ENCODE measurements at places on chromosomes 2 and 18.

DNA sequence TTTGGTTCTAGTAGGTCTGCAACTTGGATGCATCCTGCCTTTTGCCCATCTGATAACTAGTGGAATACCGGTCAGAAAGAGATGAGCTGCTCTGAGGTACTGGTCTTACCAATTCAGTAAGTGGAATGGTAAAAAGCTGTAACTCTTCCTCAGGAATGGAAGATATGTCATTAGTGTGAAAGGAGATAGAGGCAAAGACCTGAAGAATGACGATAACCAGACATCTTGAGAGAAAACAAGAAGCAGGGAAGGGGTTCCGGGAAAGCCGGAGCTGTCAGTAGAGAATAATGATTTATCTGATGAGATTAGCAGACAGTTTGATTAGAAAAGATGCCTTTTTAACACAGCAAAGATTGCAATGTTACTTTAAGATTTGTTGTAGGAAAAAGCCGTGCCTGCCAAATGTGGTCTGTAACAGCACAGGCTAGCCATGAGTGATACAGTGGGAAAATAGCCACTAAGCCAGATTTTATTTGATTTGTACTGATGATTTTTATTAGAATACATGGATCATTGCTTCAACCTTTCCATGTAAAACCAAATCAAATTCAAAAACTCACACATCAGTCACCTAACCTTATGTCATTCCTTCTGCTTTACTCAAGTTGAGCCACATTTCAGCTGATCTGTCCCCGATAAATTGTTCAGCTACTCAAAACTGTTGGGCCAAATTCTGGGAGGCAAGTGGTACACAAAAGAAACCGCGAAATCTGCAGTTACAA is 110.0 kb downstream of the TCF4 start:
- no peak for DNase-seq
- H3K27ac ChIP-seq = no peak overlapping the region

- H3K27ac ChIP-seq = no peak overlapping the region
- no peak for DNase-seq
- peaks cover 29% of the 10 kb centered on the region for H3K36me3 ChIP-seq
- H3K4me3 ChIP-seq = no peak overlapping the region
These were observed 31.7 kb upstream of the TTC32 start for GRCh38 chr2:19933351-19933981.

- H3K4me3 ChIP-seq = no peak overlapping the region
- no peaks in the 10 kb centered on the region for H3K4me1 ChIP-seq
- no peak overlapping the region for H3K27ac ChIP-seq
- DNase-seq = no peak
These were observed 829.3 kb downstream of the DCC start for GRCh38 chr18:53169346-53169745.

DNA sequence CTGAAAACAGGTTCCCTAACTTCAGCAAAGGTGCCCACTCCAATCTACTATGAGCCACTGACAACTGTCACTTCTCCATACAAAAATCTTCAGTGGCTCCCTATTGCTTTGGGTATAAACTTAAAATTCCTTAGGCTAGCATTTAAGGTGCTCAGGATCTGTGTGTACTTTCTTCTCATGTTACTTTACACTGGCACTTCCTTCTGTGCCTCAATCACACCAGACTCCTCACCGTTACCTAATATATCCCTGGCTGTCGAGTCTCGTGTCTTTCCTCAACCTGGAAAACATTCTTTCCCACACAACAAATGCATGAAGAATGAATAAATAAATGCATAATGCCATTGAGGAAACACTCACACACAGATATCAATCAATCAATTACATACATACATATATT is 101.1 kb downstream of the TCF4 start:
- H3K27ac ChIP-seq = no peak overlapping the region
- H3K27me3 ChIP-seq = no peaks in the 10 kb centered on the region
- no peak for DNase-seq

DNA sequence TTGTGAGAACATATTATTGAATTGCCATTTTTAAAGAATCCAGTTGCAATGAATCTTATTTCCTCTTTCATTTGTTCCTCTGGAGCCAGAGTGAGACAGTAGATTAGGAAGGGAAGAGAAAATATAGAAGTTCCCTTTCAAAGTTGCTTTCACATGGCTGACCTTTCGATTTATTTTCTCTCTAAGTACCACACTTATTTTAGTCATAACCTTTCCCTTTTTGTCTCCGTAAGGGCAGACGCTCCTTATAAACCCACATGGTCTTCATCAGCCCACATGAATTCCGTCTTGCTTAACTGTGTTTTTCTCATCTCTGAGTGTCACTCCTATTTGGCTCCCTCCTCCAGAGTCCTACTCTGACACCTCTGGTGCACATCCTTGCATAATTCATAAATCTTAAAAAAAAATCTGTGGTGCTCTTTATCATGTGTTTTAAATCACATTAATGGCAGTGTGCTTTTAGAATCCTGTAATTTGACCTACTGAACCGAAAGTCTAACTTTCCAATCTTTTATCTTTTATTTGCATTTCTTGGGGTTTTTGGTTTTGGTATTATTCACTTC is 38.5 kb upstream of the ZNF396 start:
- DNase-seq = no peak
- H3K4me1 ChIP-seq = no peaks in the 10 kb centered on the region
- H3K36me3 ChIP-seq = no peaks in the 10 kb centered on the region
- no peak overlapping the region for H3K4me3 ChIP-seq
- no peak overlapping the region for H3K27ac ChIP-seq
- no peaks in the 10 kb centered on the region for H3K27me3 ChIP-seq

DNA sequence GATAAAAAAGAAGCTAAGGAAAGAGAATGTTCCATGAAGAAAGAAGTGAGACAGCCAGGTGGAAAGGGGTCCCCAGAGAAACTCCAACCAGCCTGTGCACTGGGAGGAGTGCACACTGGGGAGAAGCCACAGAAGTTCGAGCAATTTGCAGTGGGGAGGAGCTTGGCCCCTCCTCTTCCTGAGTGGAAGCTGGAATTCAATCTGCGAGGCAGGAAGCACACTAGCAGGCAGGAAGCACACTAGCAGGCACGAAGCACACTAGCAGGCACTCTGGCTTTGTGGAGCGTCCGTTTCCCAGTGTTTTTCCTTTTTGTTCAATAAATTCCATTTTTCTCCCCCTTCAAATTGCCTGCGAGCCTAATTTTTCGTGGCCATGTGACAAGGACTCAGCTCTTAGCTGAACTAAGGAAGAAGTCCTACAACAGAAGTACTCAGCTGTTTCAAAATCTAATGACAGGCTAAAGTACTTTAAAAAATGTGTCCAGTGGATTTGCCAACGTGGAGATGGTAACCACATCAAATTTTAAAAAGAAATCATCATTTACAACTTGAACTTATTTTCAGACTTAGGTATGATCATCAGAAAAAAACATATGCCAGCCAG is 21.4 kb upstream of the SPIRE1 start:
- H3K4me1 ChIP-seq = peaks cover 4% of the 10 kb centered on the region
- no peak for DNase-seq
- no peak overlapping the region for H3K27ac ChIP-seq
- H3K27me3 ChIP-seq = no peaks in the 10 kb centered on the region

GRCh38 chr2:160157861-160158829 is 41.9 kb downstream of the ITGB6 start:
- H3K27ac ChIP-seq = no peak overlapping the region
- no peak for DNase-seq
- no peak overlapping the region for H3K4me3 ChIP-seq
- H3K27me3 ChIP-seq = no peaks in the 10 kb centered on the region

- H3K36me3 ChIP-seq = no peaks in the 10 kb centered on the region
- H3K27ac ChIP-seq = no peak overlapping the region
- H3K4me3 ChIP-seq = no peak overlapping the region
- H3K4me1 ChIP-seq = no peaks in the 10 kb centered on the region
- no peaks in the 10 kb centered on the region for H3K27me3 ChIP-seq
These were observed 162.4 kb downstream of the LRP1B start for GRCh38 chr2:141968433-141968832.

DNA sequence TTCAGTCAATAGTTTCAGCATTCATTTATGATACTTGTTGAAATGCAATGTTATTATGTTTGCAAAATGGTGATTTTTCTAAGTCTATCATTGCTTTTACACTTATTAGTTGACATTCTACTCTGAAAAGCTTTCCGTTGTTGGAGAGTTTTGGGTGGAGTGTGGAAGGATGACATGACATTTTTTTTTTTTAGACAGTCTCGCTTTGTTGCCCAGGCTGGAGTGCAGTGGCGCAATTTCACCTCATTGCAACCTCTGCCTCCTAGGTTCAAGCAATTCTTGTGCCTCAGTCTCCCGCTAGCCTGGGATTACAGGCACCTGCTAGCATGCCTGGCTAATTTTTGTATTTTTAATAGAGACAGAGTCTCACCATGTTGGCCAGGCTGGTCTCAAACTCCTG is 29.8 kb downstream of the PIKFYVE start:
- H3K27ac ChIP-seq = no peak overlapping the region
- H3K4me3 ChIP-seq = no peak overlapping the region
- peaks cover 12% of the 10 kb centered on the region for H3K36me3 ChIP-seq
- no peaks in the 10 kb centered on the region for H3K27me3 ChIP-seq
- DNase-seq = no peak

GRCh38 chr2:14745288-14746076 is 113.0 kb downstream of the LRATD1 start:
- no peaks in the 10 kb centered on the region for H3K4me1 ChIP-seq
- DNase-seq = no peak
- H3K36me3 ChIP-seq = no peaks in the 10 kb centered on the region
- H3K27ac ChIP-seq = no peak overlapping the region
- H3K27me3 ChIP-seq = no peaks in the 10 kb centered on the region

DNA sequence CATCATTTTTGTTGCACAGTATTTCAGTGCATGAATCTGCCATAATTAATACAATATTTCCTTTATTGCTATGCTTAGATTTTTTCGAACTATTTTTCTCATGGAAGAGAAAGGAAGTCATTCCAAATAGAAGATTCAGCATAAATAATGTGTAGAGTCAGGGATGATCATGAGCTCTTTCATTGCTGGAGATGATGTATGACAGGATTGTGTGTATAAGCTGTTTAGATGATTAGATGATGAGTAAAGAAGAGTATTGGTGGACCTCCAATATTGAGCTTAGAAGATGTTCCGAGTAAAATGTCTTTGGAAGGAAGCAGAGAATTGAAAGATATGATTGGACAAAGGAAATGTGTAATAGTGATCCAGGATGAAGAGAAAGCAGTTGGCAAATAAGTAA is 364.5 kb downstream of the PARD3B start:
- no peaks in the 10 kb centered on the region for H3K36me3 ChIP-seq
- no peaks in the 10 kb centered on the region for H3K27me3 ChIP-seq

GRCh38 chr2:31038385-31038784 is 99.9 kb downstream of the GALNT14 start:
- no peak overlapping the region for H3K4me3 ChIP-seq
- DNase-seq = no peak
- no peaks in the 10 kb centered on the region for H3K36me3 ChIP-seq
- H3K4me1 ChIP-seq = no peaks in the 10 kb centered on the region

DNA sequence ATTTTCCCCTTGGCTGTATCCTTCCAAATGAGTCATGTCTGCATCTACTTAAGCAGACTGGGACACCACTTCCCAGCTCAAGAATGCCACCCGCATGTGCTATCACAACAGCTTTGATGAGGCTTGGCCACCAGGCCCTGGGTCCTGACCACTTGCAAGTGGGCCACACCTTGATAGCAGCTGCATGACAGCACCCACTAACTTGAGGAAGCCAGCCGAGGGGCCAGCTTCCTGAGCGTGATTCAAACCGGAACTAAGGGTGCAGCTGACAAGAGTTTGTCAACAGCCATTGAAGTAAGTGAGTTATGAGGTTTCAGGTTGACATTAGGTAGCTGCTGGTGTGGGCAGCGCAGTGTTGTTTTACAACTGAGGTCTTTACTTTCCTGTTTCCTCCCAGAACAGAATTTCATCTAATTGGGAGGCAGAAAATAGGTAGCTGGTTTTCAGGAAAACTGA is 54.4 kb downstream of the EPHA4 start:
- H3K4me1 ChIP-seq = peaks cover 51% of the 10 kb centered on the region
- H3K27ac ChIP-seq = peak overlapping the region; percentile 91
- H3K4me3 ChIP-seq = peak overlapping the region; percentile 20
- H3K36me3 ChIP-seq = no peaks in the 10 kb centered on the region
- no peaks in the 10 kb centered on the region for H3K27me3 ChIP-seq

GRCh38 chr2:42567806-42568400 is 529 bp upstream of the MTA3 start:
- peaks cover 6% of the 10 kb centered on the region for H3K4me1 ChIP-seq
- H3K36me3 ChIP-seq = no peaks in the 10 kb centered on the region
- H3K27me3 ChIP-seq = no peaks in the 10 kb centered on the region
- H3K4me3 ChIP-seq = no peak overlapping the region
- DNase-seq = no peak
